Activated CD4-positive, alpha-beta T cell treated with anti-CD3 and anti-CD28 coated beads, Interleukin-2, Interleukin-6, amounts not matched to agents 100 ng/mL and 50 ng/mL, durations not matched to agents 16 hours and 8 hours (primary cell): ENCODE measurements at places on chromosomes 6 and 20.

DNA sequence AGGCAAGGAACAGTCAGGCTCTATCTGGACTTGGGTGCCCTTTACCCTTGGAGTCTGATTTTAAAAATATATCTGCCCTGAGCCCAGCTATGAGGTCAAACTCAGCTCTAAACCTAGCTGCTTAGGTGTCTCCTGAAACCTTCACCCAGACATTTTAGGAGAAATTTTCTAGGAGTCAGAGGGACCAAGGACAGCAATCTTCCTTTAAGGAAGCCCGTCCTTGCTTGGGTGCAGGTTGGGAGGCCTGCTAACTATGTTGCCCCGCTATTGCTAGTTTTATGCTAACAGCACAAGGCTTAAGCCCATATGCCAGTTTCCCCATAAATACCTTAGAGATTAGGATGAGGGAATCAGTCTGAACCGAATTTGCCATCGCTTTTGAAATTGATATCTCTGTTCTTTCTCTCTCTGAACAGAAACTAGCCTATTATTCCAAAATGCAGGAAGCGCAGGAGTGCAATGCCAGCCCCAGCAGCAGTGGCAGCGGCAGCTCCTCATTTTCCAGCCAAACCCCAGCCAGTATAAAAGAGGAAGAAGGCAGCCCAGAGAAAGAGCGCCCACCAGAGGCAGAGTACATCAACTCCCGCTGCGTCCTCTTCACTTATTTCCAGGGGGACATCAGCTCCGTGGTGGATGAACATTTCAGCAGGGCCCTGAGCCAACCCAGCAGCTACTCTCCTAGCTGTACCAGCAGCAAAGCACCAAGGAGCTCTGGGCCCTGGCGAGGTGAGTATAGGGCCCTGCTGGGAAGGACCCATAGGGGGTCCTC, 2.6 kb downstream of the VGLL2 start:
- DNase-seq: no peak

DNA sequence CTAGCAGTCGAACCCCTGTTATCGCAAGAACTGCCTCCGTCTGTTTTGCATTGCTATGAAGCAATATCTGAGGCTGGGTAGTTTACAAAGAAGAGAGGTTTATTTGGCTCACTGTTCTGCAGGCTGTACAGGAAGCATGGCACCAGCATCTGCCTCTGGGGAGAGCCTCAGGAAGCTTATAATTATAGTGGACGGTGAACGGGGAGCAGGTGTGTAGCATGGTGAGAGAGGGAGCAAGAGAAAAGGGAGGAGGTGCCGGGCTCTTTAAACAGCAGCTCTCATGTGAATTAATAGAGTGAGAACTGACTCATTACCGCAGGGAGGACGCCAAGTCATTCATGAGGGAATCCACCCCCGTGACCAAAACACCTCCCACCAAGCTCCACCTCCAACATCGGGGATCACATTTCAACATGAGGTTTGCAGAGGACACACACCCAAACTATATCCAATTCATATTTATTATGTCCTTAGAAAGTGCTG, 172.6 kb upstream of the KCNG1 start:
- DNase-seq: no peak

DNA sequence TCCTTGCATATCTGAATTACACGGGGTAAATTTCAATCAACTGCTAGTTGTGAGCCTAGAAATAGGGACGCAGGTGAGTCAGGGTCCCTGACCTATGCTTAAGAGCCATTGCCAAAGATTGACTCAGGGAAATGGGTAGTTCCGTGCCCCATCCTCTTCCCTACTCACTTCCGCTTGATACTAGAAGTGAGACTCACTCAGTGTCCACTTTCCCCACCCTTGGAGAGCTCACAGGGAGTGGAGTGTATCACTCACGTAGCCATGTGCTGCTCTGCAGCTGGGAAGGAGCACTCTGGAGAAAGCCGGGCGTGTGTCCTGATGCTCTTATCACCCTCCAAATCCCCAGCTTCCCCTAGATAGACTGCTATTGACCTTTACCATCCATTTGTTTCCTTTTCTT, 543 bp upstream of the MUC22 start:
- no peak for DNase-seq

GRCh38 chr6:47788498-47788884, 6.7 kb downstream of the OPN5 start:
- no peak for DNase-seq

- DNase-seq: no peak
Measured at GRCh38 chr20:62120990-62121775, 1.1 kb upstream of the LSM14B start.

DNA sequence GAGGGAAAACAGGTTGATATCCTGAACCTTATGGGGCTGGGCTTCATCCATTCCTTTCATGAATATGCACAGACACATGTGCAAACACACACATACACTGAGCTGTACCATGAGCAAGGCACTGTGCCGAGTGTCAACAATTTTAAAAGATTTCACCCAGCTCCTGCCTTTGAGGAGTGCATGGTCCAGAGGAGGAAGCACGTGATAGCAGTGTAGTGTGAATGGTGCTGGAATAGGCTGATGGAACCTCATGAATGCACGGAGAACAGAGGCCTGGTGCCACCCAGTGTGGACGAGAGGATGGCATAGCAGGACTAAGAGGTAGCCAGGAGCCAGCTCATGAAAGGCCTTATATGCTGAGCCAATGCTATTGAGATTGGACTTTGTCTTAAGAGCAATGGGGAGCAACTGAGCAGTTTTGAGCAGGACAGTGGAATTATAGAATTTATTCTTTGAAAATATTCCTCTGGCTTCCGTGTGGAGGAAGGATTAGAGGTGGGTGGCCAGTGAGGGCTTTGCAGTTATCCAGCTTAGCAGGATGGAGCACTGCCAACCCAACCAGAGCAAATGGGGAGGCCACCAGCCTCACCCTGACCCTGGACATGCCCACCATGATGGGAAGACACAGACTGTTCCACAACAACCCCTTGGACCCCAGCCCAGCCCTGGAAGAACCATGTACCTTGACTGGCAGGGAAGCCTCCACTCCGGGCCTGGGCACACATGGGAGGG, 84.4 kb downstream of the UNC5CL start:
- DNase-seq: no peak

GRCh38 chr20:48025661-48026060, 240.4 kb upstream of the SULF2 start:
- no peak for DNase-seq

GRCh38 chr6:130524552-130524951, 158.7 kb downstream of the TMEM200A start:
- no peak for DNase-seq

DNA sequence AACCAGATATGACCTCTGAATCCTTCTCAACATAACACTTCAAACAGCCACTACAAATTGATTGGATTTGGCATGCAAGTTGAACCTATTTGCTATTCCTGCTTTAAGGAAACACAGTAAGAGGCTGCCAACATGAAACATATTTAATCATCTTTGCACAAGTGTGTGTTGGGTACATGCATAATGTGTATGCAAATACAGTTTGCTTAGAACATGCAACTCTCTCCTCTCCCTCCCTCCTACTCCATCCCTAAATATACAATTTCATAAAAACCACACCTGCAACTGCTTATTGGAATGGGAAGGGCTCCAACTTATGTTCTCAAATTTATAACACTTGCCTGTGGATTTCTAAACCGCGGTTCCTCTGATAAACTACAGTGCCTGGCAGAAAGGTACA, 71.5 kb downstream of the CD83 start:
- DNase-seq: no peak

- no peak for DNase-seq
Measured at GRCh38 chr20:32984196-32984595, 20.0 kb downstream of the SUN5 start.

GRCh38 chr6:161829291-161829729, 555.4 kb upstream of the AGPAT4 start:
- no peak for DNase-seq

DNA sequence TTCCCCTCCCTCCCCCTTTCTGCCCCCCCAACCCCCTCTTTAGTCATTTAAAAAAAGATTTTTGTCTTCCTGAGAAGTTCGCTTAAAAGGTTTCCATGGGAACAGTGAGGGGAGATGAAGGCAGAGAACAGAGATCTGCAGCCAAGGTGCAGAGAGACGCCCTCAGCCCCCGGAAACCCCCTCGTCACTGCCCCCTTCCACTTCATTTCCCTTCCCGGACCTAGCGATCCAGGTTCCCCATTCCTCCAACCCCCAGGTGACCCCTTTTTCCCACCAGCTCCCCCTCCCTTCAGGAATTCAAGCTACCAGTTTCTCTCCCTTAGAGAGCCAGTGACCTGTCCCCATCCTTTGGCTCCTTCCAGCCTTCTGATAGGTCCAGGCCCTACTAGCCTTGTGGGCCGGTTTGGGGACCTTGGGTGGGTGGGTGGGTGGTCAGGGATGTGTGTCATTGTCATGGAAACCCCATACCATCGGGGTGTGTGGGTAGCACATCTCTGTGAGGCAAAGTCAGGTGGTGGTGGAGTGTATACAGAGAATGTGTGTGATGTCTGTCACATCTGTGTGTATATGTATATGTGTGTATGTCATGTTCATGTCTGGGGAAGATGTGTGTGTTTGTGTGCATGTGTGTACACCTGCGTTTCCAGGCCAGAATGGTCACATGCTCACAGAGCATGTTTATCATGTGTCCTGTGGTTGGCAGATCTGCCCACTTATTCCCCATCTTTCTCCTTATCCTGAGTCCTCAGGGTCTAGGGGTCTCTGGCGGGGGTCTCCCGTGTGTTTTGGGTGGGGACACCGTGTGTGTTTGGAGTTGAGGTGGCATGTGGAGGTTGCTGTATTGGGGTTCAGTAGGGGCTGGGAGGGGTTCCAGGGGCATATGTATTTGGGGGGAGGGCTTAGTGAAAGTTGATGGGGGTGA, 7.0 kb downstream of the SYNGAP1 start:
- peak; percentile 36 for DNase-seq

- DNase-seq: no peak
Measured at GRCh38 chr6:39295611-39296011, 18.6 kb downstream of the KCNK17 start.

GRCh38 chr6:30325150-30325872, 1.4 kb upstream of the TRIM39 start:
- no peak for DNase-seq

DNA sequence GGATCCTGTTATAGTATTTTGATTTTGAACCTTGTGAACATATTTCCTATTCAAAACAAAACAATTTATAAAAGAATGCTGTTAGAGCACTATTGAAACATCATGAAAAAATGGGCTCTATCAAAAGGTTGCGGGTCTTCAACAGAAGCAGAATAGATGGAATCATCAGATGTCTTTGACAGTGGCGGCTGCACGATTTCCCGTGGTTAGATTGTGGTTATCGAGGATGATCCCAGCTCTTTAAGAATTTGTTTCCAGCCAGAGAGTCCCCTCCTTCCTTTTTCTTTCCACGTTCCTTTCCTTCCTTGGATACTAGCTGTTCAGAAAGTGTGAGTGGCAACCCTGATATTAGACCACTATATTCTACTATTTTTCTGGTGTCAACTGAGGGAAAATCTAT, 163.4 kb downstream of the FARS2 start:
- DNase-seq: no peak

DNA sequence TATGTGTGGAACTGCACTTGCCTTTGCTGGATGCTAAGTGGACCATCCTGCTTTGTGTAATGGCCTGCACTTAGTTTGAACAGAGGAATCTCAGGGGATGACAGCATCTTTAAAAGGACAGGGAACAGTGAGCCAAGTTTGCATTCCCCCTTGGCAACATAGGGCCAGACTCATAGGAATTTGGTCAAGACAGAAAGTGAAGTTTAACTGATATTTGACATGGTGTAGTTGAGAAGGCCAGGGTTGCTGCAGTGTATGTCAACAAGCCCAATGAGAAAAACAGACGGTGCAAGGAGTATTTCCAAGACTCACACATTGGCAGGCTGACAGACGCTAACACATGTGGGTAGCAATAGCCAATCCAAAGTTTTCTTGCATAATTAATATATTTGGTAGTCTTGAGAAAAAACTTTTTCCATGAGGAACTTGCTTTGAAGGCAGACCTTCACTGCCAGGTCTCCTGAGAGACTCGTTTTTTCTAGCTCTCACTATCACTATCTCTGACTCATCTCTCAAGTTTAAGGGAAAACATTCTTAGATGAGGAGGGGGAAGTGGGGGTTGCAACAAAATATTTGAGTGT, 213.8 kb downstream of the IBTK start:
- DNase-seq: no peak

DNA sequence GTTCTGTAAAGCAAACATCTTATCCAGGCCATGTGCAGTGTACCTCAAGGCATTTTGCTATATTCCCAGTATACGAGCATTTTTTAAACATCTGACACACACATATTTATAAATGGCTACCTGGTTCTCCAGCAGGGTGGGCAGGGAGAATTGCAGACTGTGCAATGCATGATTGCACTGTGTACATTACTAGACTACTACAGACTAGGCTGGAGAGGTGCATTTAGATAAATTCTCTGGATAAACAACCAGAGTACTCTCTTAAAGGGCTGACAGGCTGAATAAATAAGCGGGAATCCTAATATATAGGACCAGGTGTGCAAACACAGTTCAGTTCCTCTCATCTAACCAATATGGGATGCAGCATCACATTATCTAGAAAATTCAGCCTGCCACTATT, 428.3 kb upstream of the ARID1B start:
- no peak for DNase-seq

- DNase-seq: no peak
Measured at GRCh38 chr6:51865176-51865575, 222.2 kb downstream of the PKHD1 start.

GRCh38 chr6:44071670-44072451, 55.4 kb downstream of the MRPL14 start:
- DNase-seq: no peak

- DNase-seq: no peak
Measured at GRCh38 chr20:41716436-41716835, 98.3 kb upstream of the CHD6 start.

DNA sequence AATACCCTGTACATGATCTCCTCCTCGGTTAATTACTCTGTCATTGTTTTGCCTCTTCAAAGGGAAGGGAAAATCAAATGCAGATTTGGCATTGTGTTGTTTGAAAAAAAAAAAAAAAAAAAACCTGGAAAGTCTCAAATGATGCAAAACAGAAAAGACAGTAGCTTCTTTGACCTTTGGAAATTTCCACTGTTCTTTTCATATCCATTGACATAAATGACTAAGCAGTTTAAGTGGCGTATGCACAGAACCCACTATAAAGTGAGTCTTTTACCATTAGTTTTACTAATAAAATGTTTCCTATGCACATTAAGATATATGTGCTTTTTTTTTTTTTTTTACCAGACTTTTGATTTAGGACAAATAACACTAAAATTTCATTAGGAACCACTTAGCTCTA, 704.3 kb downstream of the TFAP2A start:
- DNase-seq: no peak

- DNase-seq: no peak
Measured at GRCh38 chr20:63775096-63775978, 35.8 kb downstream of the SLC2A4RG start.

DNA sequence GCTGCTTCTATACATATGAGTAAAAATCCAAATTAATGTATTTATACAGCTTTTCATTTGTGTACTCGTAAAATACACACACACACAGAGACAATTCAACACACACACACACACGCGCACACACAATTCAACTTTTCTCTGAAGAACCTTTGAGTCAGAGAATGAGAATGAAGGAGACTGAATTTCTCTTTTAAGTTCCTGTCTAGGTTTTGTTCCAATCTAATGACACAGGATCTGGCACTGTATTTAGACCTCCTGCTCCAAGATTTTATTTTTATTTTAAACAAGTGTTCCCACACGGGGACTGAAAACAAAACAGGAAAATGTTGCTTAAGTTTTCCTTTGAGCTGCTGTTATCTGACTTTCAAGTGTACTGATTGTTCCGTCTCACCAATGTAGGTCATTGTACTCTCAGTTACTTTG, 250.8 kb downstream of the LAMA2 start:
- no peak for DNase-seq

GRCh38 chr20:9028419-9028818, 40.5 kb upstream of the PLCB4 start:
- DNase-seq: no peak
